Activated CD4-positive, alpha-beta T cell treated with anti-CD3 and anti-CD28 coated beads for 4 hours (primary cell): ENCODE measurements at places on chromosomes 13 and 19.

- DNase-seq: no peak
Measured at GRCh38 chr13:81393721-81394120, 1052.8 kb upstream of the SPRY2 start.

DNA sequence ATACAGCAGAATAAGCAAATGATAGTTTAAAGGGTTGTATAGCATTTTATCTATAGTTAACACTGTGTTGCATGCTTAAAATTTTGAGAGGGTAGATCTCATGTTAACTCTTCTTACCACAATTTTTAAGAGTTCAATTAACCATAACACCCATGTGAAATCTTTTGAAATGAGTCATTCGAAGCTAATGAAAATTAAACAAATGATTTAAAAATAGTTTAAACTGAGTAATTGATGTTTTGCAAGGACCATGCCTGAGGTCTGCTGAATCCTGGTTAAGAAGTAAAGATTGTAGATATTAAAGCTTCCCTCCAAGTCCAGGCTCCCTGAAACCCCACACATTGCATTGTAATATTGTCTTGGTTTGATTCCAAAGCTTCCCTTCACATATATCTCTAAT, 176.7 kb upstream of the RNF113B start:
- DNase-seq: no peak

- no peak for DNase-seq
Measured at GRCh38 chr13:36750946-36751345, 68.1 kb upstream of the RFXAP start.

DNA sequence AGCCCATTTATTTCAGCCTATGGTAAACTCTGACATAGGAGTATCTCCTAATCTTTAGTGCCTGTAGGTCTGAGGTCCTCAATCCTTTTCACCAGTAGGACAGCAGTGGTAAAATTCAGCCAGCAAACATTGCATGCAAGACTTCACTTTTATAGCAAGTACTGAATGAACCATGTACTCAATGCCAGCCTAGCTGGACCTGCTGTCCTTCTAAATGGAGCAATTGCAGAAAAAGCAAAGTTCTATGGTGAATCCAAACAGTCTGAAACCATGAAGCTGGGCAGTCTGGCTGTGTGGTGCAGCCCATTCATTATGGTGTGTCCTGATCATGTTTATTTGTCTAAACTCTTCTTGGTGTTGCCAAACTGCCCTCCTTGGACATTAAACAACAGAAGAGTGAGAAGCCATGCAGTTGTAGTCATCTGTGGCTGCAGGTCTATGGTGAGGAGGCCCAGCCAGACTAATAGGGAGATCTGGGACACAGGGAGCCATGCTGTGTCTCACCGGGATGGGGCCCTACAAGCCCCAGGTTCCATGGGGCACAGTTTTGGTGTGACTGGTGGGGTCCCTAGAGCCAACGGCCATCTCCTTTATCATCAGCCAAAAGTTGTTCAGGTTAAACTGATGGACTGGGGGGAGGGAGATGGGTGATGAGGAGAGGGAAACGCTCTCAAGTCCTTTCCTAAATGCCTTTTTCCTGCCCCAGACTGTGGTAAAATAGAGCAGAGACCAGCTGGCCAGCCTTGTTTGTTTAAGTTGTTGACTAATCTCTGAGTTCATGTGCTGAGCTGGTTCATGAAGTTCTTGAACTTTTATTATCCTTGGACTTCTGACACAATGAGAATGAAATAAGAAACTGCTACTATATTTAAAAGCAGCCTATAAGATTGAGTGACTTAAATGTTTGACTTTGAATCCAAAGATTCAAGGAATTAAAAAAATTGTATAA, 20.6 kb upstream of the TNFSF11 start:
- no peak for DNase-seq

GRCh38 chr19:17862711-17863519, 3.2 kb downstream of the RPL18A start:
- DNase-seq: no peak

GRCh38 chr19:51983361-51983760, 3.3 kb downstream of the ZNF350 start:
- DNase-seq: no peak

DNA sequence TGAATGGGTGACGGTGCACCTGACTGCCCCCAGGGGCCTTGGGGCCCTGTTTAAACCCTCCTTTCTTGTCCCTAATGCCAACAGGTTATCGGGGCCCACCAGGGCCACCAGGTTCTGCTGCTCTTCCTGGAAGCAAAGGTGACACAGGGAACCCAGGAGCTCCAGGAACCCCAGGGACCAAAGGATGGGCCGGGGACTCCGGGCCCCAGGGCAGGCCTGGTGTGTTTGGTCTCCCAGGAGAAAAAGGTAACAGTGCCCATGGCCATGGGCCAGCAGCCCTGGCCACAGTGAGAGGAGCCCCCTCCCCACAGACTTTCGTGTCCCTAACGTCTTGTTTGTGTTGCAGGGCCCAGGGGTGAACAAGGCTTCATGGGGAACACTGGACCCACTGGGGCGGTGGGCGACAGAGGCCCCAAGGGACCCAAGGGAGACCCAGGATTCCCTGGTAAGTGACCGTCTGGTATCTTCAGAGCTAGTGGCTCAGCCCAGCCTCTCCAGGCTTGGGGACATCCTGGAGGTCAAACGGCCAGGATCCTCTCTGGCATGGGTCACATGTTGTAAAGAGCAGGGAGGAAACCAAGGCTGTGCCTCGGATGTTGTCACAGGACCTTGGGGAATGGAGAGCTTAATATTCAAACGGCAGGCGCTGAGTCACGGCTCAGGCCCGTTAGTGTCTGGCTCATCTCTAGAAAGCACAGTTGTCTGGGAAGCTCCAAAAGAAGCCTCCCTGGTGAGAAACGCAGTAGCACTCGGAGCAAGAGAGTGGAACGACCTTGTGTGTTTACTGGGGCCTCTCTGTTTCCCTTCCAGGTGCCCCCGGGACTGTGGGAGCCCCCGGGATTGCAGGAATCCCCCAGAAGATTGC, 58.3 kb downstream of the RAB20 start:
- no peak for DNase-seq

GRCh38 chr19:37655301-37655688, at the start of gene ZFP30:
Gene ZFP30, minus strand, starts transcription at chr19:37655465. Its CDS starts 7,643 bp downstream, at chr19:37647822.
- DNase-seq: peak; percentile 84

GRCh38 chr13:92807353-92807752, 419.3 kb upstream of the GPC6 start:
- DNase-seq: no peak

- no peak for DNase-seq
Measured at GRCh38 chr19:28516415-28516872, 696.5 kb downstream of the UQCRFS1 start.

- no peak for DNase-seq
Measured at GRCh38 chr13:113669755-113670341, 2.8 kb downstream of the GRK1 start.

DNA sequence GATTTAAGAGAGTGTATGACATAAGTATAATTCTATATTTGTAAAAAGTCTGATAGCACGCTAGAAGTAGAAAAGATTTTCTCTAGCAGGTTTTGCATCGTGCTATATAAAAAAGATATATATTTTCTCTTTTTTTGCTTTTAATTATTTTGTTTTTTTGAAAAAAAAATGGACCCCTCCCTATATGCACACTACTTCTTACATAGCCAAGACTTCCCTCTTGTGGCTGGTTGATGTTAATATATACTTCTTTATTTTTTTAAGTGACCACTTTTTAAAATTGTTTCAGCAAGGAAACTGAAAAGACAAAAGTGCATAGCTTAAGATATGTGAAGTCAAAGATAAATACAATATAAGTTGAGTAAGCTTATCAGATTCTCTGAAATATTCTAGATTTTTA, 1202.8 kb downstream of the DIAPH3 start:
- no peak for DNase-seq

DNA sequence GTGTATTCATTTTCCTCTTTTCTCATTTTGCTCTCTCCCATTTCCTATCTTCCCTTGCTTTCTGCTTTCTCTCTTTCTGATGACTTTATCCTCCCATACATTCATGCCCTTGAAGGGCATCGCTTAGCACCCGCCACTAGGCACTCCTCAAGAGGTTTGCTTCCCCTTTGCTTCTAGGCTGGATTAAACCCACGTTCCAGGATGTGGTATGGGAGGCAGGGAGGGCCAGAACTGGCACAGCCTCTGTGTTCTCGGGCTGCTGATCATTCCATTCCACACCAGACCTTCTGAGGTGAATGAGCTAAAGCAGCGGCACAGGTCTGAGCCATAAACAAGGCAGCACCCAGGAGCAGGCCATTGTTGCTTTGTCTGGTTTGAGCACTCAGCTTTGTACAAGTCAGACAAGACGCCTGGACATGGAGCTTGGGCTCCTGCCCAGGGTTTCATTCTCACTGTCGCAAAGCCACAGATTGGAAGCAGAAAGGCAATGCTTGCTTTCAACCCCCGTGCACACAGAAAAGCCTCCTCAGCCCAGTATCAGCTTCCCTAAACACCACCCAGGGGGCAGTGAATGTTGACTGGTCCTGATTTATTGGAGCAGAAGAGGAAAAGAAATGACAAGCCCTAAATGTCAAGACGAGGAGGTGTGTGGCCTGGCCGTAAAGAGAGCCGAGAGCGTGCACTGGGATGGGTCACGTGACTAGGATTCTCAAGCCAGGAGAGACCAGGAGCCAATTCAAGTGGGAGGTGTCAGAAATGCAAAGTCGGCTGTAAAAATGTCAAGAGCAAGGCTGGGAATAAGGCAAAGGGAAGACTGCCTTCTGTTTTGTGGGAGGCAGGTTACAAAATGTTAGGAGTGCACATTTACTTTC, 218.0 kb upstream of the SERP2 start:
- DNase-seq: no peak

DNA sequence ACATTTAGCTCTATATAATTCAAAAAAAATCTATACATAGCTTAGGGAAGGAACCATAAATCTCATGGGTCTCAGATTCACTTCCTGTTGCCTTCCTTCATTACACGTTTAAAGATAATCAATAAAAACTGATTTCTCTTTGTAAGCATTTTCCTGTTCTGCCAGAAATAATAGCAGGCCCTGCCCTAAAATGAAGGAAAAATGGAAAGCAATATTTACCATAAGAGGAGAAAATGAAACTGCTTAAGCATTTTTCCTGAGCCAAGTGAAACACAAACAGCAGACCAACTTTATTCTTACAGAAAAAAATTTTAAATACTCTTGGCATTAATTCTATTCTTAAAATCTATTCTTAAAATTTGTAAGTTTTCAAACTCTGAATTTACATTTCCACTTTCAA, 4.0 kb downstream of the LHFPL6 start:
- no peak for DNase-seq

- no peak for DNase-seq
Measured at GRCh38 chr19:56053596-56053995, 67.0 kb downstream of the NLRP5 start.

DNA sequence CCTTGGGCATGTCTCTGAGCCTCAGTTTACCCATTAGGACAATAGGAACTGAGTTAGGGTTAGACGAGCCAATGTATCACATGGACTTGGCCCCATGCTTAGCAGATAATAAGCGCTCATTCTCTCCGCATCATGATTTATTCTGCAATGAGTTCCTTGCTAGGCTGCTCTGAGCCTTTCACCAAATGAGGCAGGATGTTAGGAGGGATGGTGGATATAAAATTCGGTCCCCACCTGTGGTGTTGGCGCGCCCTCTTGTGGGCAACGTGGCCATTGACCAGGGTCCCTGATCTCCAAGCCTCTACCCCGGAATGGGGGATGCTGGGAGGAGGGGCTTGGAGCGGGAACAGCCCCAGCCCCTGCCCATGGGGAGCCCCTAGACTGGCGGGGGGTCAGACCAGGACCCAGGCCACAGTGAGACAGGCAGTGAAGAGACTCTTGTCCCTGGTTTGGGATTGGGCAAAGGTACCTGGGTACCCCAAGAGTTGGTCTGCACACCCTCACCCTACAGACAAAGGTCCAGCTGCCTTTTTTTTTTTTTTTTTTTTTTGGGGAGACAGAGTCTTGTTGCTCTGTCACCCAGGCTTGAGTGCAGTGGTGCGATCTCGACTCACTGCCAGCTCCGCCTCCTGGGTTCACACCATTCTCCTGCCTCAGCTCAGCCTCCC, 43.9 kb downstream of the CERS4 start:
- DNase-seq: peak; percentile 80

DNA sequence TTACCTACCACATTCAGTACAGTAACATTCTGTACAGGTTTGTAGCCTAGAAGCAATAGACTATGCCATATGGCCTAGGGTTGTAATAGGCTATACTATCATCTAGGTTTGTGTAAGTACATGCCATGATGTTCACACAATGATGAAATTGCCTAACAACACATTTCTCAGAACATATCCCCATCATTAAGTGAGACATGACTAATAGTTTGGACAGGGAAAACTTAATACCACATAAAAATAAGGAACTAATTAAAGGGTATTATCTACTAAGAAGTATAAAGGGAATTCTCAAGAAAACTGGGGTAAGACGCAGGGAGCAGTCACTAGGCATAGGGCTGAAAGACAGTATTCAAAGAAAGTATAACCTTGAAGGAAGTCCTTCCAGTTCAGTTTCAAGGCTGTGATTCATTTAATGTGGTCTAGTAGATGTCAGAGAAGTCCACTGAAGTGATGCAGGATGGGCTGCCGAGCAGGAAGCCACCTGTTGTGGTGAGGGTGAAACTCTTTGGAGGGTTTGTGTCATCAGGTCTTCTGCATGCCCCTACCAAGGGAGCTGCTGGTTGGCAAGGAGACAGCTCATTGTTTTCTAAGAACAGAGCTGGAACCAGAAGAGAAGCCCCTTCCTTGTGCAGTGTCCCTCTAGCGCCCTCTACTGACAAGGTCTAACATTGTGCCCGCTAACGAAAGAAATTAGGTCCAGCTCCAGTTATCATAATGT, 122.9 kb downstream of the OLFM4 start:
- DNase-seq: no peak

DNA sequence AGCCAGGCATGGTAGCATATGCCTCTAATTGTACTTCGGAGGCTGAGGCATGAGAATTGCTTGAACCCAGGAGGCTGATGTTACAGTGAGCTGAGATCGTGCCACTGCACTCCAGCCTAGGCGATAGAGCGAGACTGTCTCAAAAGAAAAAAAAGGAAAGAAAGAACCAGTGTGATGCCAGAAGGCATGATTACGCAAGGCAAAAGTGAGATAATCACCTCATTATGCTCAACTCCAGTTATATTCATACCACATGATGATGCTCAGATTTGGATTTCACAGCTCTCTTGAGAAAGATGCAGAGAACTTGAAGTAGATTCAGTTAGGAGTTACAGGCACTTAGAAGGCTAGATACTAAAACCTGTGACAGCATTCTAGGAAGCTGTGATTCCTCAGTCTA, 21.8 kb downstream of the RCBTB1 start:
- no peak for DNase-seq

DNA sequence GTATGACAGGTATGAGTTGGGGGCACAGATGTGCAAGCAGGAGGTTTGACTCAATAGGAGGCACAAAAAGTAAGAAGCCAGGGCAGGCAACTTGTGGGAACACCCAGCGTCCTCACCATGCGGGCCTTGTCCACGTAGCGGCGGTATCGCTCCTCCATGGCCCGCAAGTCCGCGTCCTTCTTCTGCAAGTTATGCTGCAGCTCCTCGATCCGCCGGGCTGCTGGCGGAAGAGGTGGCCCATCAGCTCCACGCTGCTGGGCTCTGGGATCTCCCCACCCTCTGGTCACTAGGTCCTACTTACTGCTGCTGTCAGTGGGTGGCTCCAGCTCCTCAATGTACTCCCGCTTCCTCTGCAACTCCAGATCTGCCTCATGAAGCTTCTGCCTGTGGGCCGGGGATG, 10.7 kb downstream of the HOOK2 start:
- DNase-seq: no peak

GRCh38 chr13:38693641-38694040, 6.8 kb downstream of the FREM2 start:
- no peak for DNase-seq

- DNase-seq: no peak
Measured at GRCh38 chr13:110938662-110939421, 24.0 kb upstream of the ANKRD10 start.
